ENCODE measurements at places on chromosomes 6 and 20. TPM values are rescaled to one million over a fixed set of nuclear protein-coding genes. Genes with fewer than 3 reads are reported as not detected.

DNA sequence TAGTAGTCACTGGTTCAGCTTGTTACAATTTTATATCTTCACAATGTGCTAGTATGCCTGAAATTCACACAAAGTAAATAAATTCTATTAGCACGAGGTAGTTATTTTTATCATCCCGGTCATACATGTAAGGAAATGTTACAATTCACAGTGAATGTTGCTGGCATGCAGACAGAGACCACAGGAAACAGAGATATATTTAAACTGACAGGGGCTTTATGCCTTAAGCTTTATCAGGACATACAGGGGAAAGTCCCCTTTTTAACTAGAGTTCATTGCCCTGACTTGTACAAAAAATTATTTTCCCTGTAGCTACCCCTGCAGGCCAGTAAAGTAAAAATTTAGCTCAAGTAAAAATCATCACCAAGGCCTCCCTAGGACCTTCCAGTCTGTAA, 712.0 kb upstream of the NRSN1 start:
- peak; percentile 54 for DNase-seq

GRCh38 chr20:52399352-52399751, 207.8 kb upstream of the ZFP64 start:
- no peak for DNase-seq

The WFDC2 gene
- 35.0 TPM for polyA plus RNA-seq

The PNPLA1 gene
- 0.15 TPM for polyA plus RNA-seq

The CST3 gene
- polyA plus RNA-seq: 145 TPM

- DNase-seq: no peak
These were observed 307.7 kb downstream of the ARHGAP18 start for GRCh38 chr6:129402244-129402643.

- no peak for DNase-seq
These were observed 176.3 kb upstream of the LAMP5 start for GRCh38 chr20:9338101-9338500.

GRCh38 chr6:38984723-38985122, 63.9 kb upstream of the GLP1R start:
- no peak for DNase-seq

DNA sequence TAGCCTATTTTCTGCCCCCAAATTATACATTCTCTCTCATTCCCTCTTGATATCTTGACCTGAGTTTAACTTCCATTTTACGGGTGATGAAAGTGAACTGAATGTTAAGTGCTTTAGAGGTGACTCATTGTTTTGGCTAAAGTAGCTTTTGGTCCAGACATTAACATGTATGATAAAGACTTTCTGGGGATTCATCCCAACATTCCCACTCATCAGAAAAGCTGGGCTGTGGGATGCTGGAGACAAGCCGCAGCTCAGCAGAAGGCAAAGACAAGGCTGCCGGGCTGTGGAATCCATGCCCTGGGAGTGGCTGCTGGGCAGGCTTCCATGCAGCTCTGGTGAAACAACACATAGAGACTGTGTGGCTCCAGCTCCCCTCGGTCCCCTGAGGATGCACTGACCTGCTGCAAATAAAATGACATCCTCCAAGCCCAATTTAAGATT, 89.9 kb upstream of the SYNDIG1 start:
- no peak for DNase-seq

DNA sequence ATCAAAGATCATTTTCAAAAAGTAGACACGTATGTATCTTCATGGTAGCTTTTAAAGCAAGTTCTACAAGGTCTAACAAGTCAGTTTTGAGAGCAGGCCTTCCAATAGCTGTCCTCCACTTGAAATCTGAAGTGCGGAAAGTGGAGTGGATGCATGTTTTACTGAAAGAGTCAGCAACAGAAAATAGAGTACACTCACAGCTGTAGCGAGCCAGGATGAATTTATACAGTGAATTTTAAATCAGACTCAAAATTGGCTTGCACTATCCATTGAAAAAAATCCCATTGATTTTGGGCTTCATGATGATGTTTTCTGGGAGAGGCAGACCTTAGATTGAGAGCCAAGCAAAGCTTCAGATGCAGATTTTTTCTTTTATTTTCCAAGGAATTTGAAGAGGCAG, 80.6 kb downstream of the GJA10 start:
- DNase-seq: no peak

DNA sequence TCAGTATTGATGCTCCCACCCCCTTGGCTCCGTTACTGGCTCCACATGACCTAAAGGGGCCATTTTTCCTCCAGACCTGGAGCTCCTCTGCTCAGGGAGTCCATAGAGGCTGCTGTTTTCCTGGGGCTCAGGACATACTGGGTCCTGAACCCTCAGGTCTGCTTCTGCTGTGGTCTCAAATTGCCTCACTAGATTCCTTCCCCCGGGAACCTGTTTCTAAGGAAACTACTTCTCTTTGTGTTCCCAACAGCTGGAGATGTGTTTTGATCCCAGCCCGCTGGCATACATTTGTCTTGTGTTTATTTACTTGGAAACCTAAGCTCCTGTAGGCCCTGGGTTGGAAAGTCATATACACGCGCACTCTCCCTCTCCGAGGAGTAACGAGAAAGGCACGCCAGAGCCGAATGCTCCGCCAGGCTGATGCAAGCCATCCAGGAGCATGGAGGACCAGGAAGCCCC, 222.8 kb downstream of the UST start:
- no peak for DNase-seq

GRCh38 chr6:157994125-157994795, 12.6 kb downstream of the SYNJ2 start:
- no peak for DNase-seq

DNA sequence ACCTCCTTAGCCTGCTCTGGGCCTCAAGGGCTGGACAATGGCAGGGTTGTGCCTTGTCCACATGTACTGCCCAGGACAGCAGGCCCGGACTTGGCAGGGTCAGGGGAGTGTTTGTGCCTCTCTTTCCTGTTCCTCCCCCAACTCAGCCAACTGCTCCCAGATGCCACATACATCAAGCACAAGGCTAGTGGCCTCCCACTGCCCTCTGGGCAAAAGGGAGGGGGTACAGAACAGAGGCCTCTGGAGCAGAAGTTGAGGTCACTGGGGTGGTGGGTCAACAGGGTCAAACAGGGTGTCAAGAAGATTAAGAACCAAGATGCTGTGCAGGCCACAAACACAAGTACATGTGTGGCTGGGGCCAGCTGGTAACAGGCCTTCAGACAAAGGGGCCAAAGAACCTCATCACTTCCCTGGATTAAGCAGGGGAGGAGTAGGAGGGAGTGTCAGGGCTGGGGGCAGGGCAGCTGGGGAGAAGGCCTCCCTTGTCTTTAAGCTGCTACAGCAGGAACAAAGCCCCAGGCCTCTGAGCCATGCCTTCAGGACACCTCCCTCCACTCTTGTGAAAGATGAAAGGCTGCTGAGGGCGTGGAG, 36.0 kb downstream of the KCNK5 start:
- DNase-seq: no peak

Measured in right lung (tissue), 10 donors.